Effector CD4-positive, alpha-beta T cell (primary cell): ENCODE measurements at places on chromosomes 5 and 9.

GRCh38 chr5:39143151-39143860 is 69.1 kb upstream of the RICTOR start:
- no peak for DNase-seq

- no peak for DNase-seq
Observed at GRCh38 chr5:56534102-56534829, 281.1 kb upstream of the MAP3K1 start.

DNA sequence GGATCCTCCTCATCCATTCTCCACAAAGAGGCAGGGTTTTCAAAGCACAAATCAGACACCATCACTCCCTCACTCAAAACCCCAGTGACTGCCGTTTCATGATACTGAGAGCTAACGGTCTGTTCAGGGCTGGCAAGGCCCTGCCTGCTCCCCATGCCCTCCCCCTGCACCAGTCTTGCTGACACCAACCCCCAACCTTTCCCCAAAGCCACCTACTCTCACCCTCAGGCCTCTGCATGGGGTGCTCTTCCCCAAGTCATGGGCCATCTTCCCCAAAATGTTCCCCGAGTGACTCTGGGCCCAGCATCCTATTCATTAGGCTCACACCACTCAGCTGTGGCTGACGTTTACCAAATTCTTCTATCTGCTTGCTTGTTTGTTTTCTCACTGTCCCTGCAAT is 21.7 kb upstream of the OLFM1 start:
- DNase-seq: no peak

DNA sequence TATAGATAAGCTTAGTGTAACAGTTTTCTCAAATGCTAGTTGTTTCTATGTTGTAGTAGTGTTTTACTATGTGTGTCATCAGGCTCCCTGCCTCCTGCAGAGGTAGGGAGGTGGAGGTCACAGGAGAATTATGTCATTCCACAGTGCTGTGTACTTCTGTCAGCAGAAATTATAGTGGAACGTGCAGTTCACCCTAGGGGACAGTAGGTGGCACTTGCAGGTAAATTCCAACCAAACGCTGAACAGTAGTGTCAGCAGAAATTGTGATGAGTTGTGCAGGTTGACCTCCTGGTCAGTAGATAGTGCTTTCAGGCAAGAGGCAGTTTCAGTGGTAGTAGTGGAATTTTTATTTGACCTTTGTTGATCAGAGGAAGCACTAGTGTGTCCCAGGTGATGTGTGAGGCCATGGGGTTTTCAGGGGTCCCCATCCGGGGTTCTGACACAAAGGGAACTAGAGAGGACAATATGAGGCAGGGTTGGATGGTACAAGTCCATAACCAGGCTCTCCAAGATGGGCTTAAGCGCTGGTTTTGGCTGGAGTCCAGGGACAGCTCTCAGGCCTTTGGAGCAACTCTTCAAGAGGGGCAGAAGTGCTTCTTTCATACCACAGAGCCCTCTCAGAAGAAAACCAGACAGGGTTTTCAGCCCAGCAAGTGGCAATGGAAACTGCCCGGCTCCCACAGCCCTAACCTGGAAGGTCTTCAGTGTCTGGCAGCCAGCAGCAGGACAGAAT is 402.9 kb downstream of the CYLC2 start:
- no peak for DNase-seq

DNA sequence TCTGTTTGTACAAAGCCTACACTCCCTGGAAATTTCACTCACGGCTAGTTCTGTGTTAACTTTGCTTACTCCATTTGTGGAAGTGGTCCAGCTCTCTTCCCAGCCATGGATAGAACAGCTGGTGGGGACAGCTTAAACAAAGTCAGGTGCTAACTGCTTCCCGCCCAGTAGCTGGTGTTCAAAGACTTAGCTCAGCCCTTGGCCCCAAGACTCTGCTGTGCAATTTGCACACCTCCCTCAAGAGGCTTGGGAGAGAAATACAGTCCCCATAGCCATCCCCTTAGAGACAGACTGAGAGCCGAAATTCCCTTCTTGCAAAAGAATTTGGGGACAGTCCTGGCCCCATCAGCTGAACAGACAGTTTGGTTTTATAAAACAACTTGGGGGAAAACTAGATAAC is 73.8 kb upstream of the RAI14 start:
- DNase-seq: no peak
